Cardiac muscle cell (in vitro differentiated cells and primary cell): ENCODE measurements at places on chromosomes 11 and 22. TPM values are rescaled to one million over a fixed set of nuclear protein-coding genes. Genes with fewer than 3 reads are reported as not detected.

Gene PNPLA5
- total RNA-seq = not detected in 2 replicates

DNA sequence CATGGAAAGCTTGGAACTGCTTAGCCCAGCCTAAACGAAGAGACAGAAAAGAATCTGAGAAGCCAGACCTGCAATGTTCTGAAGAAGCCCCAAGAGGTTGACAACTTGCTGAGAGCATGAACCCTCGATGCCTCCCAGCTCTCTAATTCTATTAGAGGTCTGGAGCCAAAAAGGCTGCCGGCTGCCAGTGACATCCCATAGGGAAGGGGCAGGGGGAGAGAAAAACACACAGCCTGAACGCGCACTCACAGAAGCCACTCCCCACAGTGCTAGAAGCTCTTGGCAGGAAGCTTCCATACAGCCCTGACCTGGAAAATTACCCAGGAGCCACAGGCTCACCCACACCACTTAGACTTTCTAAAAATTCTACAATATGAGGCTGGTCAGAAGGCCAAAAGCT is 18.3 kb downstream of the POLDIP3 start:
- no peaks in the 10 kb centered on the region for H3K27me3 ChIP-seq
- peaks cover 67% of the 10 kb centered on the region for H3K36me3 ChIP-seq
- no peak overlapping the region for H3K4me3 ChIP-seq
- peaks cover 27% of the 10 kb centered on the region for H3K4me1 ChIP-seq

Gene SIPA1
- total RNA-seq = 17.3 and 25.9 TPM in 2 replicates

DNA sequence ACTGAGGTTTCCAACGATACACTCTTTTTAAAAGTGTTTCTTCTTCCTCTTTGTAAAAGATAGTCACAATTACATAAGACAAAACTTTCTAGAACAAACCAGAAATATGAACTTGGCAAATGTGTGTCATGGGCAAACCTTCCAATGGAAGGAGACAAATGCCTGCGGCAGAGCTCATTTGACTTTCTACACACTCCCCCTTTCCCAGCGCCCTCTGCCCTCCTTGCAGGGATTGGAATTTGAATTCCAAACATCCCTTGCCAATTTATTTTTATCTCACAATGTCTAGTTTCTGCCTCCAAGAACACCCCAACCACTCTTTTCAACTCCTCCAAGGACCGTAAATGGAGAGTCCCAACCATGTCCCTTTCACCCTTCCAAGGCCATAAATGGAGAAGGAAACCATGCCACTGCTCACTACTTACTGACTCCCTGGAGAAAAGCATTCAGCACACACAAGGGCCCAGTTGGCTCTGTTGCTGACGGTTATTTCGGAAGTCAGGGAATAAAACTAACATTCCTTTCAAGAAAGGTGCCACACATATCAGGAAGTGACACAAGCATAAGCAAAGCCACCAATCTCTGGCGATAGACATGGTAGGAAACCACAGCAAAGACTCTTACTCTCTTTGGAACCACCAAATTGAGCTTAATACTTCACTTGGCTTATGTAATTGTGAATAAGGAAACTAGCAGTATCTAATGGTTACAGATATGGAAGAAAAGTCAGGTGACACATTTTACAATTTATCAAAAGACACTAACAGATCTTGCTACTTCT is 15.0 kb upstream of the ESAM start:
- peaks cover 12% of the 10 kb centered on the region for H3K36me3 ChIP-seq
- no peaks in the 10 kb centered on the region for H3K4me1 ChIP-seq
- no peak for DNase-seq

GRCh38 chr22:45019861-45020655 is 10.3 kb upstream of the PHF21B start:
- no peak overlapping the region for H3K4me3 ChIP-seq
- H3K27ac ChIP-seq = no peak overlapping the region
- peaks cover 6% of the 10 kb centered on the region for H3K27me3 ChIP-seq
- no peak for DNase-seq
- no peaks in the 10 kb centered on the region for H3K36me3 ChIP-seq

Gene C11orf97
- not detected in 2 replicates for total RNA-seq

DNA sequence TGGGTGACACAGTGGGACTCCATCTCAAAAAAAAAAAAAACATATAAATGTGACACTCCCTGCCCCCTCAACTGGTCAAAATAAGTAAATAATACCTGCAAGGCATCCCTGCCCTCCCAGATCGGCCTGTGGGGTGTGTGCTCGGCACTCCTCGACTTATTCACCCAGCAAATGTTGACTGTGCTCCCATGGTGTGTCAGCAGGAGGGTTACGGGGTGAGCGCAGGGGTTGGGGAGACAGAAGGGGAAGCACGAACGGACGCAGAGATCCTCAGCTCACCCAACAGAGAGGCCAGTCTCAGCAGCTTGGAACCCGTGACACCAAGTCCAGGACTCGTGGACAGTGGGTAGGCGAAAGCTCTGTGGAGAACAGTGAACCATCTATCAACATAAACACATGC is 1.6 kb upstream of the ADM2 start:
- H3K4me3 ChIP-seq = no peak overlapping the region
- DNase-seq = no peak
- peaks cover 46% of the 10 kb centered on the region for H3K27me3 ChIP-seq
- H3K27ac ChIP-seq = no peak overlapping the region
- no peaks in the 10 kb centered on the region for H3K4me1 ChIP-seq

- DNase-seq = no peak
- peaks cover 26% of the 10 kb centered on the region for H3K4me1 ChIP-seq
- H3K27me3 ChIP-seq = no peaks in the 10 kb centered on the region
- H3K4me3 ChIP-seq = no peak overlapping the region
Observed at GRCh38 chr11:20087118-20087521, 73.2 kb downstream of the DBX1 start.

- H3K4me3 ChIP-seq = no peak overlapping the region
- no peaks in the 10 kb centered on the region for H3K36me3 ChIP-seq
- no peaks in the 10 kb centered on the region for H3K4me1 ChIP-seq
- no peak overlapping the region for H3K27ac ChIP-seq
- peaks cover 66% of the 10 kb centered on the region for H3K27me3 ChIP-seq
- DNase-seq = no peak
Observed at GRCh38 chr11:117986981-117987574, 884 bp downstream of the IL10RA start.

GRCh38 chr11:6623391-6624363 is 4.5 kb upstream of the TPP1 start:
- DNase-seq = no peak
- H3K27me3 ChIP-seq = no peaks in the 10 kb centered on the region
- H3K4me1 ChIP-seq = no peaks in the 10 kb centered on the region
- H3K36me3 ChIP-seq = peaks cover 25% of the 10 kb centered on the region
- H3K27ac ChIP-seq = no peak overlapping the region

GRCh38 chr11:118084247-118084646 is 2.5 kb downstream of the SMIM35 start:
- H3K4me3 ChIP-seq = no peak overlapping the region
- H3K36me3 ChIP-seq = no peaks in the 10 kb centered on the region

DNA sequence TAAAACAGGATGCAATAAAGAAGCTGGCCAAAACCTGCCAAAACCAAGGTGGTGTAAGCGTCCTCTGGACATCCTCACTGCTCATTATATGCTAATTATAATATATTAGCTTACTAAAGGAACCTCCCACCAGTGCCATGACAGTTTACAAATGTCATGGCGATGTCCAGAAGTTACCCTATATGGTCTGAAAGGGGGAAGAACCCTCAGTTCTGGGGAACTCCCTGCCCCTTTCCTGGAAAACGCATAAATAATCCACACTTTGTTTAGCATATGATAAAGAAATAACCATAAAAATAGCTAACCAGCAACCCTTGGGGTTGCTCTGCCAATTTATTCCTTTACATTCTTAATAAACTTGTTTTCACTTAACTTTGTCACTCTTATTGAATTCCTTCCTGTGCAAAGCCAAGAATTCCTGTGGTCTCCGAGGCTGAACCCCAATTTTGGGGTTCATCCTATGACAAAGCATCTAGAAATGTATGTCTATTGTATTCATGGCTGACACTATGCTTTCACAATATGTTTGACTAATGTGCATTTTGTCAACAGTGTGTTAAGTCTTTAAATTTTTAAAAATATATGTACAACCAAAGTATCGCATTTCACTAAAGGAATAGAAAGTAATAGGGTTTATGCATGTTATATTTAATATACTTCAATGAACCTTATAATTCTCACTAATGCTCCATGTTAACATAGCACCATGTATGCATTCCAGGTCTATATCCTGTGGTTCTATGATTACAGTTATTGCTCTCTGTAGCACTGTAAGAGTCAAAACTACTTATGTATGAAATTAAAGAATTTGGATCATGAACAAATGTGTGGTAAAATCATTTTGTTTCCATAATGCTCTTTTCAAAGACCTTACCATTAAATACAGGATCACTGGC is 25.1 kb downstream of the LGR4 start:
- H3K4me1 ChIP-seq = peaks cover 14% of the 10 kb centered on the region
- no peaks in the 10 kb centered on the region for H3K36me3 ChIP-seq
- DNase-seq = peak; percentile 59
- H3K27ac ChIP-seq = no peak overlapping the region
- no peak overlapping the region for H3K4me3 ChIP-seq

- H3K27me3 ChIP-seq = no peaks in the 10 kb centered on the region
- no peak overlapping the region for H3K4me3 ChIP-seq
- no peaks in the 10 kb centered on the region for H3K36me3 ChIP-seq
- H3K4me1 ChIP-seq = no peaks in the 10 kb centered on the region
- no peak for DNase-seq
Observed at GRCh38 chr11:37451903-37452302, 853.9 kb upstream of the RAG2 start.

Gene MAPK11
- 0.49 and 0.63 TPM in 2 replicates for total RNA-seq

- no peaks in the 10 kb centered on the region for H3K27me3 ChIP-seq
- DNase-seq = peak; percentile 43
- H3K27ac ChIP-seq = peak overlapping the region; percentile 68
- peaks cover 42% of the 10 kb centered on the region for H3K4me1 ChIP-seq
- no peak overlapping the region for H3K4me3 ChIP-seq
Observed at GRCh38 chr11:47348859-47349258, 3.6 kb downstream of the MYBPC3 start.
